ENCODE measurements at places on chromosomes 12 and 14.

DNA sequence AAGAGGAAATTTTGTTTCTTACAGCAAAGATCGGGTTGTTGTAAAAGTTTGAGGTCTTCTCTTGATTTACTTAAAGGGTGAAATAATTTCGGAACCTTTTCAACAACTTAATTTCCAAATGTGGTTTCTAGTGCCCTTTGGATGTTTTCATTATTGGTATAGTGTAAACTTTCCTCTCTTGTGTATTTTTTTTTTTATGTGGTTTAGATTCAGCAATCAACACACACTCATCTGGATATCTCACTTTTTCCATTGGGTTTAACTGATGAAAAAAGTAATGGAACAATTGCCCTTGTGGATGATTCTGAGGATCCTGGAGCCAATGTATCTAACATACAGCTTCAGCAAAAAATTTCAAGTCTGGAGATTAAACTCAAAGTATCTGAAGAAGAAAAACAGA, 116.3 kb downstream of the CCDC91 start:
- no peak for DNase-seq

DNA sequence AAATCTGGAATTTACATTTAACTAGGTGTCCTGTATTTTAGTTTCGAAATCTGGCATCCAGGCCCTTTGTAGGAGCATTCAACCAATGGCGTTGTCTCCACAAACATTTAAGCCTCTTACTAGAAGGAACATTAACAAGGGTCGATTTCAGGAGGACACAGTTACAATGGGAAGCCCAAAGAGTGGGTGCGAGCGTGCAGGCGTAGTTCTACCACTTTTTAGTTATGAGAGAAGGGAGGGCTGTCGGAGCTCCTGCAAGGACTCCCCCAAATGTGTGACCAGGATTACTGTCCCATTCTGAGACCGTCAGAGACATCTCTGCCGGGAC, 365 bp upstream of the ABHD4 start:
- no peak for DNase-seq

DNA sequence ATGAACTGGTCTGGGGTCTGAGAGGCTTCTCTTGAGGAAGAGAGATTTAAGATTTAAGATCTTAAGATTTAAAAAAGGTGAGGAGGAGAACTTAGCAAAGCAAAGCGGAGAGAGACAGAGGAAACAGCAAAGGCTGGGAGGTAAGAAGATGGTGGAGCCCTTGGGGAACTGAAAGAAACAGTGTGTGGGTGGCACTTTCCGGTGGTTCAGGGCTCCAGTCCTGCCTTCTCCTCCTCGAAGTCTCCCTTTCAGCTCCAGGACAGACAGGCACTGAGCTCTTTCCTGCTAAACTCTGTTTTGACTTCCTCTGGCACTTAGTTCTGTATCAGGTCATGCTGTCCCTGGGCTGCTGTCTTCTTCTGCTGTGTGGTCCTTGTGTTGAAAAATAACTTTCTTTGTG, 298.7 kb upstream of the SRRM4 start:
- DNase-seq, result no peak

GRCh38 chr14:64232095-64232838, 61.9 kb downstream of the ESR2 start:
- DNase-seq, result no peak

GRCh38 chr14:52551696-52552062, 626 bp downstream of the TXNDC16 start:
- no peak for DNase-seq

DNA sequence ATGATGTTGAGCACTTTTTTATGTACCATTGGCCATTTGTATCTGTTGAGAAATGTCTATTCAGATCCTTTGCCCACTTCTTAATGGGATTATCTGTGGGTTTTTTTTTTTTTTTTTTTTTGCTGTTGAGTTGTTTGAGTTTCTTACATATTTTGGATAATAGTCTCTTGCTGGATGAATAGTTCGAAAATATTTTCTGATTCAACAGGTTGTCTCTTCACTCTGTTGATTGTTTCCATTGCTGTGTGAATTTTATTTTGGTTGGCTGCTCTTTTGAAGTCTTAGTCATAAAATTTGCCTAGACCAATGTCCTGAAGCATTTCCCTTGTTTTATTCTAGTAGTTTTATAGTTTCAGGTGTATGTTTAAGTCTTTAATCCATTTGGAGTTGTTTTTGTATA, 64.5 kb downstream of the CAND1 start:
- no peak for DNase-seq

GRCh38 chr12:50597200-50598195, 92.7 kb downstream of the DIP2B start:
- no peak for DNase-seq

DNA sequence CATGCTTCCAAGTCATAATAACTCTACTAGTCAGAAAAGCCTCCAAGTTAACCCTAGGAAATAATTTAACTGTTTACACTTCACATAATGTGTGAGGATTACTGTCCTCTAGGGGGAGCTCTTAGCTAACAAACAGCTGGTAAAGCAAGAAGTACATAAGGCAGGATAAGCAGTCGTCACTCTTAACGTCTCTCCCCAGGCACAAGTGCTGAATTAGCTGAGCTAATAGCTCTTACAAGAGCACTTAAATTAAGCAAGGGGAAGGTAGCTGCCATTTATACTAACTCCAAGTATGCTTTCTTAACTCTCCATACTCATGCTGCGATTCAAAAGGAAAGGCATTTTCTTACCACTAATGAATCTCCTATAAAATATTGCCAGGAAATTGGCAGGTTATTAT, 79.3 kb upstream of the TSPAN11 start:
- DNase-seq, result no peak

- DNase-seq, result no peak
Measured at GRCh38 chr12:82596483-82596882, 90.2 kb upstream of the TMTC2 start.

DNA sequence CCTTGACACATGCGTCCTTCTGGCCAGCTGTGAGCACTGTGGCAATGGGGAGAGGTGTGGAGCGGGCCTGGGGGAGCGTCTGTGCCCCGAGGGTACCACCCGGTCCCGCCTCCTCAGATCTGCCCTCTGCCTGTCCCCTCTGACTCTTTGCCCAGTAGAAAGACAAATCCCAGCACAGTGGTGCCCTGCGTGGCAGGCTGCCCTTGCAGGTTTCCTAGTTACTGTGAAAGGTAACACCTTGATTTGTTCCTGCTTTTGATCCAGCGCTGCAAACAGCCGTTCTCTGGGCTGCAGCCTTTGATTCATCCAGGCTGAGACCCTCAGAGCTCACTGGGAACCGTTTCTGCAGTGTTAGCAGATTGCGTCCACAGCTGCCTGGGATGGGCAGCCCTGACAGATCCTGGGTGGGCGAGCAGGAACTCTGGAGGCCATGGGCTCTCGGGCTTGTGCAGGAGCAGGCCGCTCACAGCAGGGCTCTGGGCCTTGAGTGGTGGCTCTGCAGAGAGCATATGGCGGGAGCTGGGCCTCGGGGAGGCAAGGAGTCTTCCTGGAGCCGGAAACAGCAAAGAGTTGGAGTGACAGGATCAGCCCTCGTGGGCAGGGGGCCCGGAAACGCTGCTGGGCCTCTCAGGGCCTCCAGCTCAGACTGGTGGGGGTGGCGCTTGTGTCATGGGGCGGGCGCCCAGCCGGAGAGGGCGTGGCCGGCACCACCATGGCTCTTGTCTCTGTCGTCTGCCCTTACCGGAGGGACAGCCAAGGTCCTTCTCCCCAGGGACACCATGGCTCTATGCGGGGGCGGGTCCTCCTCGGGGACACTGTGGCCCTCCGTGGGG, 16.6 kb downstream of the FBRSL1 start:
- peak; percentile 88 for DNase-seq

DNA sequence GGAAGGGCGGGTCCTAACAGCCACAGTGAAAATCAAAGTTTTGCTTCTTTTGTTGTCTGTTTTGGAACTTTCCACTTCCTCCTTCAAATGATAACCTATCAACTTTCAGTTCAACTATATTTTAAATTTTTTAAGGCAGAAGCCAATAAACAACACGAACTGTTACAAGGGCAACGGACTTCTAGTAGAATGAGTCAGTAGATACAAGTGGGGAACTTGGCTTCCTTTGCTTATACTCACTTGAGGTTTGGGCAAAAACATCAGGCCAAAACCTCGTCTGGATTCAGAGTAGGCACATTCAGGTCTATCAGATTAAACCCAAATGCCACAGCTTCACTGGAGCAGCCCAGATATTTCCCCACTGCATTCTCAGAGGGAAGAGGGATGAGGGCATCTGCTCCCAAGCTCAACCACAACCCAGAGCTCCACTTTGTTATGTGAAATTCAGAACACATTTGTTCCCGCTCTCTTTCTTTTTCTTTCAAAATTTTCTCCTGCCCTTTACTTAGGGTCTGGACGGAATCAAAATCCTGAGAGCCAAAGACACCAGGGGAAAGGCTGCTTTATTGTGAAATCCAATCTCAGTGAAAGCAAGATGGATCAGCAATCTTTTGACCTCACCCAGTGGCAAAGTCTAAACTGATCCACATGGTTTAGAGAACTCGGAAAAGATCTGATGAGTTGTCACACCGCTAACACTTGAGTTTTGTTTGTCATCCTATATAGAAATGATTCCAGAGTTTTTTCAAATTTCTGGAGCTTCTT, 152.5 kb upstream of the BTG1 start:
- DNase-seq, result peak; percentile 33

DNA sequence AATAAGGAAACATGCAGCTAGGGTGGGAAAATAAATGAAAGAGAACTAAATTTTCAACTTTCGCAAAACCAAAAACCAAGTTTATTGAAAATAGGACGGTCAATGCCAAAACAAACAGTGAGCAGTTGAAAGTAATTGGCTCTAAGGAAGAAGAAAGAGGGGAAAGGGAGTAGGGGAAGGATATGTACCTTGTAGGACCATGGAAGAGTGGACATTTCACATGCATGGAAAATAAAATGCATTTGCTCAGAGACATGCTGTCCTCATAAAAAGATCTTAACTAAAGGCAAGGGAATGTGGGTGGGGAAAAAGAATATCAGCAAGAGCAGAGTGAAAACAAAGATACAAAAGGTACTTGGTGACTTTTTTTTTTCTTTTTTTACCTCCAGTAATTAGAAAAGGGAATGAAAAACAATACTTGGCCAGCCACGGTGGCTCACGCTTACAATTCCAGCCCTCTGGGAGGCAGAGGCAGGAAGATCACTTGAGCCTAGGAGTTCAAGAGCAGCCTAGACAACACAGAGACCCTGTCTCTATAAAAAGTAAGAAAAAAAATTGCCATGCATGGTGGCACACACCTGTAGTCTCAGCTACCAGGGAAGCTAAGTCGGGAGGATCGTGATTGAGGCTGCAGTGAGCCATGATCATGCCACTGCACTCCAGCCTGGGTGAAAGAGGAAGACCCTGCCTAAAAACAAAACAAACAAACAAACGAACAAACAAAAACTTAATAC, 6.6 kb downstream of the TXNDC16 start:
- no peak for DNase-seq

GRCh38 chr12:107610021-107610859, 75.4 kb upstream of the PWP1 start:
- no peak for DNase-seq

GRCh38 chr12:47741340-47741703, 16.0 kb upstream of the ENDOU start:
- DNase-seq, result peak; percentile 88

DNA sequence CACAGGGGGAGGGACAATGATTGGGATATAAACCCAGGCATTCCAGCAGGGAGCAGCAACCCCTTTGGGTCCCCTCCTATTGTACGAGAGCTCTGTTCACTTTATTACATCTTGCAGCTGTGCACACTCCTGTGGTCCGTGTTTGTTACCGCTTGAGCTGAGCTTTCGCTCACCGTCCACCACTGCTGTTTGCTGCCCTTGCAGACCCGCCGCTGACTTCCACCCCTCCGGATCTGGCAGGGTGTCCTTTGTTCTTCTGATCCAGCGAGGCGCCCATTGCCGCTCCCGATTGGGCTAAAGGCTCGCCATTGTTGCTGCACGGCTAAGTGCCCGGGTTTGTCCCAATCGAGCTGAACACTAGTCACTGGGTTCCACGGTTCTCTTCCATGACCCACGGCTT, 64.1 kb downstream of the E2F7 start:
- no peak for DNase-seq

- no peak for DNase-seq
Measured at GRCh38 chr12:31238764-31239387, 87.1 kb downstream of the SINHCAF start.

GRCh38 chr12:69348162-69348938, at the start of gene LYZ:
Gene LYZ (plus strand): TSS chr12:69348381. CDS start chr12:69348409, 28 bp downstream.
- no peak for DNase-seq

DNA sequence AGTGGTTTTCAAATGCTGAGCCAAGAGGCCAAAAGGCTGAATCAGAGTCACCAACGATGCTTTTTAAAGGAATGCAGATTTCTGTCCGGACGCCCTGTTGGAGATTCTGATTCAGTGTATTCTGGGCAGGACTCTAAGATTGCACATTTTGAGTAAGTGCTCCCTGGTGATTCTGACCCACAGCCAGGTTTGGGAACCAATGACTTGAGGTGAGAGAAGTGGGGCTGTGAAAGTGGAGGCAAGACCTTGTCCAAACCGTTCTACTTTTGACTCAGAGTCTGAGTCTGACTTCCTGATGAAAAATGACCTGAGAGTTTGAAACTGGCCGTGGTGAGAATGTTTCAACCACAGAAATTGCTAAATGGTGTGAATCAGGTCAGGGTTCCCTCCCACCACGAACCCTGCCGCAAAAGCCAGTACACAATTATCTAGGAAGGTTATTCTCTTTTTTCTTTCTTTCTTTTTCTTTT, 90.2 kb downstream of the NTN4 start:
- DNase-seq, result no peak

GRCh38 chr12:48351022-48351708, 446 bp upstream of the ZNF641 start:
- DNase-seq, result peak; percentile 77

GRCh38 chr14:20434701-20435581, 1.0 kb downstream of the KLHL33 start:
- peak; percentile 87 for DNase-seq

- DNase-seq, result peak; percentile 88
Measured at GRCh38 chr12:124411281-124411878, 116.5 kb downstream of the RFLNA start.

DNA sequence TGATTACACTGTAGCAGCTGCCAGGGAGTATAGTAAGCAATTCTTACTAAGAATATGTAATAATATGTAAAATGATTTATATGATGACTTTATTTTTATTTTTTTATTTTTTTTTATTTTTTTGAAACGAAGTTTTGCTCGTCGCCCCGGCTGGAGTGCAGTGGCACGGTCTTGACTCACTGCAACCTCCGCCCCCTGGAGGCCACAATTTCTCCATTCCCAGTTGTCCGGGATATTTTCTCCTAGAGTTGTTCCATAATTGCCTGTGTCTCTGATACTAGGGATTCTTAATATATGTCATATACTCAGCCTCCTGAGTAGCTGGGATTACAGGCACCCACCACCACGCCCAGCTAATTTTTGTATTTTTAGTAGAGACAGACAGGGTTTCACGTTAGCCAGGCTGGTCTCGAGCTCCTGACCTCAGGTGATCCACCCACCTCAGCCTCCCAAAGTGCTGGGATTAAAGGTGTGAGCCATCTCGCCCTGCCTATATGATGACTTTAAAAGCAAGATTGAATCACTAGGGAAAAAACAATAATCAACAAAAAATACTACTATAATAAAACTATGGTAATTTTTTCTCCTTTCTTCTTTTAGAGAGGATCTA, 12.2 kb upstream of the ITPR2 start:
- DNase-seq, result peak; percentile 64

Data from tibial artery (tissue), 4 donors.